GM19239 (cell line): ENCODE measurements at places on chromosomes 13 and 19.
A peak's percentile ranks its signal among the peaks of the same experiment; 100 is the strongest.

DNA sequence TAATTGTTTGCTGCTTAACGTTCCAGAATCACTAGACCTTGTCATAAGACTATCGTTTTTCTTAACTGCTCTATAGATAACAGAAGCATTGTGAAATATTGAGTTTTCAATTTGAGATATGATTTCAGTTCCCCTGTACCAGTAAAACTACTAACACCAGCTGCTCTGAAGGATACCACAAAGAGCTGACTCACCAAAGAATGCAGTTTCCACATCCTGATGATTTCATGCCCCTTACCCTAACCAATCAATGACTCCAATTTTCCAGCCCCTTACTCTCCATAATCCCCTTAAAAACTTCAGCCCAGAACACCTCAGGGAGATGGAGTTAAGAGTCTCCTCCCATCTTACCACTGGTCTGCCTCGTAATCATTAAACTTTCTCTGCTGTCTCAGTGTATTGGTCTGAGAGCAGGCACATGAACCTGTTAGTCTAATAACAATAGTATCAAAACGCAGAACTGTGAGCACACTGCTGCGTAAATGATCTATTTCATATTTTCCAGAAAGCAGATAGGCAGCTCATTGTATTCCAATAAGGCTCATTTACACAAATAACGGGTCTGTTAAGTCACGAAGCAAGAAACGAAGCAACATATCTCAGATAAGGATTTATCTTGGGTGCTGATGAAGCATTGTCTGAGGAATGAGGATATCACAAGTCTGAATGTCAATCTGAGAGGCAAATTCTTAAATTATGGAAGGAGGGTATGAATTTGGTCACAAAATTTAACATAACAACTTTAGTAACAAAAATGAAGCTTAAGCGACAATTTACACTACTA lies 14.1 kb upstream of the CCNA1 start:
- DNase-seq: no peak

- DNase-seq: no peak
Observed at GRCh38 chr19:517721-518597, 10.7 kb downstream of the TPGS1 start.

DNA sequence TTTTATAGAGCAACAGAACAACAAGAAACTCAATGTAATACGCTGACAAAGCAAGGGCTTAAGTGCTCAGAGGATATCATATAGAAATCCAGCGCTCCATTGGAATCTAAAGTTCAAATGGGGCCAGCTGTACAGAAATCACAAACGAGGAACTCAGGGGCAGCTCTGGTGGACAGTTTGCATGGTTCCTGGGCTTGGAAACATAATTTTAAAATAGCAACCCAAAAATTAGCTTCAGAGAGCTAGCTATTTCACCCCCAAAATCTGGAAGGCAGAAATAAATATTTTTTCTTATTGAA lies 19.2 kb upstream of the LATS2 start:
- no peak for DNase-seq

DNA sequence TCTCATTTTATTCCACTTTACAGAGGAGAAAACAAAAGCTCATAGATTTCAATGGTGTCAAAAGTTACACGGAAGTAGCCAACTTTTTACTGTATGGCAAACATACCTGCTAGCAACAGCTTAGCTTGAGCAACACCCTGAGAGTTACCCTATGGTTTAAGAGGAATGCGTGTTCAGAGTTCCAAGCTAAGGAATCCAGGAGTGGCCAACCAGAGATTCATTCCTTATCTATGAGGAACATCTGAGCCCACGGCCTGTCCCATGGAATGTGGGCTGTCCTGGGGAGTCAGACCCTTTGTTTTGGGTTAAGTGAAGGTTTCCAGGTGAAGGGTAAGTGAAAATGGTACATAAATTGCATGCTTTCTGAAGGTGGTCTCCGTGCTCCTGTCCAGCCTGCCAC lies 67.5 kb downstream of the STARD13 start:
- DNase-seq: no peak

DNA sequence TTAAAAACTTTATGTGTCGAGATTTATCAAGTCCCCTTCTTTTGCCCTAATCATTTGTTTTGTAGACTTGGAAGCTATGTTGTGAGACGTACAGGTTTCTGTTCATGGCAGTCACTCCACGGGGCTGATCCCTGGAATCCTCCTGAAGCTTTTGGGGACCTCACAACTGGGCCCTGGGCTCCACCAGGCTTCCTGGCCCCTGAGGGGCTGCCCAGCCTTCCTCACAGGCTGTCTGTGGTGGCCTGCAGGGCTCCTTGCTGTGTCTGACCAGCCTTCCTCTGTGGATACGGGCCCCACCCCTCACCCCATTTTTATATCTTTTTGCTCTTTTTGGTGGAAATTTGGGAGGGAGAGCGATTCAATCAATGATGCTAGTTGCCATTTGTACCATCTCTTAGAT lies 38.1 kb downstream of the CHST8 start:
- no peak for DNase-seq

- no peak for DNase-seq
Observed at GRCh38 chr13:51618626-51619025, 34.4 kb downstream of the WDFY2 start.

- no peak for DNase-seq
Observed at GRCh38 chr13:31967155-31967554, 64.4 kb upstream of the FRY start.

- no peak for DNase-seq
Observed at GRCh38 chr19:55901369-55902079, 30.6 kb downstream of the NLRP13 start.

- DNase-seq: no peak
Observed at GRCh38 chr13:48194379-48194754, 38.6 kb upstream of the ITM2B start.

GRCh38 chr13:101331731-101332130 lies 84.6 kb downstream of the NALCN start:
- no peak for DNase-seq

GRCh38 chr19:39084732-39085080 lies 538 bp downstream of the ACP7 start:
- DNase-seq: no peak

- no peak for DNase-seq
Observed at GRCh38 chr19:57803594-57804325, 11.0 kb downstream of the ZNF552 start.

- DNase-seq: no peak
Observed at GRCh38 chr13:61084988-61085387, 330.7 kb downstream of the PCDH20 start.

GRCh38 chr19:4662020-4662695 lies 8.0 kb downstream of the MYDGF start:
- no peak for DNase-seq

DNA sequence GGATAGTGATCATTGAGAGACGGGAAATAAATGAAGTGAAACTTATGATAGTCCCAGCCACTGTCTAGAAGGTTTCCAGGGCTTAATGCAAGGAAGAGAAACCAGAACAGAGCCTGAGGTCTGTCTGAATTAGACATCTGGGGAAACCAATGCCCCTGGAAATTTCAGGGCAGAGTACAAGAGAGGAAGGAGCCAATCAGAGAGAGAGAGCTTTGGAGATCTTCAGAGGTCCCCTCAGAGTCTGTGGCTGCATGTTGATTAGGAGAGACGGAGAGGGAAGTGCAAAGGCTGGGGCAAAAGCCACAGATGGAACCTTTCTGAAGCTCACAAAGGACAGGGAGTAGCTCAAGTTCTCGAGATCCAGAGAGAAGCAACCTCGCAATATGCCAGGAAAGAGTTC lies 378.0 kb downstream of the DNAJC15 start:
- no peak for DNase-seq

GRCh38 chr13:35225582-35225981 lies 250.9 kb downstream of the MAB21L1 start:
- DNase-seq: no peak

DNA sequence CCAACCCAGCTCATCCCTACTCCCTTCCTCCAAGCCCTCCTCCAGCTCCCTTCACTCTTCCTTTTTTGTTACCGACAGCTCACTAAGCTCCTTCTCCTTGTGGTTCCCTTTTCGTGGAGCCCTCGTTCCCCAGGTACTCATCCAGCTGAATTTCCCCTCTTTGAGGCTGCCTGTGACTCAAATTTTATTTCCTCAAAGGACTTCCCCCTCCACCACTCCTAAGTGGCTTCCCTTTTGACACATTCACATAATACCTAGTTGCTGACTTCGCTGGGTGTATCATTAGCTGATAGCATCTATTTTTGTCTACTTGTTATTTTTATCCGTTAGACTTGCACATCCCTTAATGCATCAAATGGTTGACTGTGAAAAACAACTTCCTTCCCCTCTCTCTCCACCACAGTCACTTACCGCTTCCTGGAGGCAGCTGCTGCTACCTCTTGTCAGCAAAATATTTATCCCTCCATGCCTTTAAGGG lies 14.5 kb downstream of the FFAR2 start:
- peak; percentile 51 for DNase-seq

DNA sequence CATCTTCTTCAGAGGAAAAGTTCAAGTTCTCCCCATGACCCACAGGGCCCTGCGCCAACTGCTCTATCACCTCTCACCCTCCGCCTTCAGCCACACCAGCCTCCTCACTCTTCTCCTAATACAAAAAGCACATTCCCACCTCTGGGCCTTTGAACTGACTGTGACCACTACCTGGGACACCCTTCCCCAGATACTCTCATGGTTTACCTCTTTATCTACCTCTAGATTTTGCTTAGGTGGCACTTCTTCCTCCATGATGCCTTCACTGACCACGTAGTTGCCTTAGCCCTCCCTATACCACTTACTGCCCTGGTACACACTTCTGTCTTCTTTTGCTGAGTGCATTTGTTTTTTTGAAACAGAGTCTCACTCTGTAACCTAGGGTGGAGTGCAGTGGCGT lies 3.9 kb upstream of the SYCE2 start:
- no peak for DNase-seq

DNA sequence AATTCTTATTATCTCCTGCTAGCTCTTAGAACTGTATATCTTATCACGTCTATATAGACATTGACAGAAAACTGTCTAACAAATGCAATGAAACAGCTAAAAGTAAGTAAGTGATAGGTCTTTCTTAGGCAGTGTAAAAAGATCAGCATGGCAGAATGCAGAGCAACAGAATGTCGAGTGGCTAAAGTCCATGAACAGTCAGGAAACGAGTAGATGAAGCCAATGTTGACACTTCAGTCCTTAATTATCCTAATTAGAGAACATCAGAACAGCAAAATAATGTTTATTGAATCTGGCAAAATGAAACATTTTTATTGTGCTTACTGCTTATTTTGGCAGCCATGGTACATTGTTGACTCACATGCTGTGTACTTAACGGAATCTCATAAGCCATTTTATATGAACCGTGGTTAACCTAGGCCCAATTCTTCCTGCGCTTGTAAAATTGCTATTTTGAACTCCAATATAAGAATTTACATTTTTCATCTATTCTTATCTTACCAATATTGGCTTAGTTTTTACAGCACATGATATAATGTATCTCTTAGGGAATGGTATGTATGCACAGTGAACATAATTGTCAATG lies 748.1 kb downstream of the DACH1 start:
- DNase-seq: no peak

GRCh38 chr13:46313432-46314257 lies 73.4 kb downstream of the RUBCNL start:
- DNase-seq: no peak

GRCh38 chr13:34842466-34842865 lies 99.6 kb upstream of the NBEA start:
- no peak for DNase-seq

GRCh38 chr19:1675633-1676350 lies 23.4 kb upstream of the TCF3 start:
- DNase-seq: no peak

GRCh38 chr13:100323937-100324336 lies 235.0 kb downstream of the PCCA start:
- no peak for DNase-seq

GRCh38 chr19:23541991-23542390 lies 145.0 kb downstream of the ZNF675 start:
- DNase-seq: no peak

GRCh38 chr13:66996503-66996902 lies 233.6 kb downstream of the PCDH9 start:
- DNase-seq: no peak

DNA sequence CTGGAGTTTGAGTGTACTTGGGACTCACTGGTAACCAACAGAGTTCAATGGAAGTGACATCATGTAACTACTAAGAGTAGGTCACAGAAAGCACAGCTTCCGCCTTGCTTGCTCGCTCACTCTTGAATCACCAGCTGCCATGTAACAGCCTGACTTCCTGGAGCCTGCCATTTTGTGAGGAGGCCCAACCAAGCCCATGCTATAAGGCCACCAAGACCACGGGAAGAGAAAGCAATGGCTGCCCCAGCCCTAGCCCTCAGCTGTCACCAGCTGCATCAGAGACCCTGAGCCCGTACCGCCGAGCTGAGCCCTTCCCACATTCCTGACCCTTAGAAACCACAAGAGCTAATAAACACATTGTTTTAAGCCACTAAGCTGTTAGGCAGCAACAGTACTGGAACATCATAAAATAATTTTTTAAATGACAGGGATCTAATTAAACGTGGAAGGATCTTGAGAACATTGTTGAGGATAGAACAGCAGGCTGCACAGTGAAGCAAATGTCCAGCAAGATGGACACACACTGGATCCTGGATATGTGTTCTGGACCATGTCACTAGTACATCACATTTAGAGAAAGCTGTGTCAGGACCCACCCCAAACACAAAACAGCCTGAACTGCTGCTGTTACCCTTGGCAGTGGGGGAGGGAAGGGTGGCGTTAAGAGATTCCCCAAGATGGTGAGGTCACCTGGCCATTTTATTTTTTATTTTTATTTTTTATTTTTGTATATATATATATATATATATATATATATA lies 21.7 kb upstream of the LDLR start:
- DNase-seq: no peak

GRCh38 chr13:74695021-74695800 lies 561.0 kb upstream of the KLF12 start:
- DNase-seq: no peak

GRCh38 chr13:33069365-33069764 lies 53.1 kb downstream of the KL start:
- DNase-seq: no peak

DNA sequence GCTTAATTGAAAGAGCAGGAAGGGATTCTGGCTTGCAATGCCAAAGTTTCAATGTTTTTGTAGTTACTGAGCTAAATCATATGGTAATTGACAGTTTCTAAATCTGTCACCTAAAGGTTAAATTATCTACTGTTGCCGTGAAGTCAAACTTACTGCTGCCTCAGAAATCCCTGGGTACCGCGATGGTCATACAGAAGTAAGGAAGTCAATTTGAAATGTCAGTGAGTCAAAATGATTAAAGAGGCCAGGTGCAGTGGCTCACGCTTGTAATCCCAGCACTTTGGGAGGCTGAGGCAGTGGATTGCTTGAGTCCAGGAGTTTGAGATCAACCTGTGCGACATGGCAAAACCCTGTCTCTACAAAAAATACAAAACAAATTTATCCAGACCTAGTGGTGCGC lies 48.8 kb upstream of the TPM4 start:
- no peak for DNase-seq

- DNase-seq: no peak
Observed at GRCh38 chr19:2495651-2496316, 19.9 kb downstream of the GADD45B start.

DNA sequence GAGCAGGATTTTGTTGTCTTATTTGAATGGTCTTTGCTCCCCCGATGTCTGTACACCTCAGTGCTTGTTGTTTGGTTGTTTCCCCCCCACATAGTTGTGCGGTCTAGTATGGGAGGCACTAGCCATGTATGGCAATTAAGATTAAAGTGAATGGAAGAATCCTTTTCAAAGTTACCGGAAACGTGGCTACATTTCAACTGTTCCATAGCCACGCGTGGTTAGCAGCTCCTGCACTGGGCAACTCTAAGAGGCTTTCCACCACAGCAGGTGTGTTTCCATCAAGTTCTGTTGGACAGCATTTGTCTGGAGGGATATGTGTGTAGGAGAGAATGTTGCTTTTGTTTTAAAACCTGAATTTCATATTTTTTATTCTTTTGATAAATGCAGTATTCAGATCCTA lies 247.3 kb downstream of the GGACT start:
- no peak for DNase-seq
